Fibroblast of the aortic adventitia (primary cell): ENCODE measurements at places on chromosomes 6 and 20. TPM values are rescaled to one million over a fixed set of nuclear protein-coding genes. Genes with fewer than 3 reads are reported as not detected.

- no peak for DNase-seq
These were observed 48.0 kb downstream of the NPEPL1 start for GRCh38 chr20:58740356-58741308.

Gene SMOC2
- 0.09 TPM in 1 of 2 replicates, not detected in the other for total RNA-seq

Gene C20orf144
- total RNA-seq: 0.16 and 0.18 TPM in 2 replicates

Gene TMEM200A
- total RNA-seq: 61.5 and 137 TPM in 2 replicates

DNA sequence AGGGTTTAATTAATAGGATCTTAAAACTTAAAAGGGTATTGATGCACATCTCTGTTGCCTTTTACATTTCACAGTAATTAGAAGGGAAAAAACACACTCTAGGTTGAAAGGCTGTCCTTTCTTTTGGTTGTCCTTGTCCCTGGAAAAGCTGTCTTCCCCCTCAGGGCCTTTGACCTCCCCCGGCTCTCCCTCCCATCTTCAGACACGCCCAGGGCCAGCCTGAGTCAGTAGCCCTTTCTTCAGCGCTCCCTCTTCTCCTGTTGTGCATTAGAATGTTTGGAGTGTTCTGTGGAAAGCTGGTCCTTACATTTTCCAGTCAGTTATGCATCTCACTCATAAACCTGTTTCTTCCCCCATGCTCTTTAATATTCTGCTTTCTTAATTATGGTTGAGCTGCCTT is 157.0 kb downstream of the MTHFD1L start:
- no peak for DNase-seq

GRCh38 chr20:45313065-45313695 is 5.1 kb upstream of the MATN4 start:
- no peak for DNase-seq

Gene AFG1L
- total RNA-seq: 3.7 and 6.0 TPM in 2 replicates

Gene BHLHE23
- not detected in 2 replicates for total RNA-seq

Gene TMEM244
- 0.45 TPM in 1 of 2 replicates, not detected in the other for total RNA-seq
